ENCODE measurements at places on chromosomes 16 and 17.

DNA sequence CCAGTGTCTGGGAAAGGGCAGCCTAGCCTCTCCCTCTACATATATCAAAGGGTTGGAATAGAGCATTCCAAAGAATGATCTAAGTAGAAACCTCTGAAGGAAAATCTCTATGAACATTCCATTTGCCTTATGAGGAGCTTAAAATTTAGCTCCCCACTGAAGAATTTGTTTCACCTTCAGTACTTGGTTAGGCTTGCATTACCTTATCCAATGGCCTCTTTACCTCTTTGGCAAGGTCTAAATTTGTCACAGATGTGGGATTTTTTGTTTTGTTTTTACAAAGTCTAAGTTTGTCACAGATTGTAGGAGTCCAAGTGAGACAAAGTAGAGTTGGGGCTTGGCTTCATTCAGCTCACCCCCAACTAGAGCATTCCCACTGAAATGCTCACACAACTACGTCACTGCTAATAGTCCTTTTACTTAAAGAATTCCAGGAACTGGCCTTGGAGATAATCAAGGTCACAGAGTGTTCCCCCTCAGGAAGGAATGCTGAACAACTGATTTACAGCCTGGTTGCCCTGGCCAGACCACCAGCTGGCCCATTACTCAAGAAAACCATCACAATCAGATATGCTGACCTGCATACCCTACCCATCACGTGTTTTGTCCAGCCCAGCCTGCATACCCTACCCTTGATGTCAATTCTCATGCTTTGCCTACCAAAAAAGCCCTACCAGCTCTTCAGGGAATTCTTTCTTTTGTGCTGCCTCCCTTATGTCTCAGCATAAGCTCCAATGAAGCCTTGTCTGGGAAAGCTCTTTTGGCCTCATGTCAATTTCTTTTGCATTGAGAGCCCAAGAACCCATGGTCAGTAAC is 26.5 kb upstream of the PPM1D start:
- DNase-seq, result no peak

DNA sequence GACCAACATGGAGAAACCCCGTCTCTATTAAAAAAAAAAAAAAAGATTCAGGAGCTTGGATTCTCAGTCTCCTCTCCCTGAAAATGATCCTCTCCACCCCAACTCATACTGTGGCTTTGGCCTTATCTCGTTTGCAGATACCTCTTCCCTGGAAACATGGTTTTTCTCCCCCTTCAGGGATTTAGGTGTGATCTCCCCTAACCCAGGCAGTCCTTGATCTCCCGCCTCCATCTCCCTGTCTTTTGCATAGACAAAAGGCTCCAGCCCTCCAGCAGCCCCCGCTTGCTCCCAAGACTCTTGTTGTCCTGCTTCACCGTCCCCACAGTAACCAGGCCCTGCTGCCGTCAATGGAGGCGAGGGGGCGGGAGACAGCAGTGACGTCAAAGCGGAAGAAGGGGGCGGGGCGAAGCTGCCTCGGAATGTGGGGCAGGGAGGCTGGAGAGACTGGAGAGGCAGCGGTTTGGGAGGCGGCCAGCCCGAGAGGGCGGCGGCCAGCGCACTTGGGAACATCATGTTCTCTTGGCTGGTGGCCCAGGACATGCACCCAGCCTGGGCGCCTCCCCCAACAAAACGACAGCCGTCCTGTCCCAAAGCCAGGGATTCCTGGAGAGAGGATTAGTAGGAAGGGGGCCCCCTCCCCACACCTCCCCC is 1.9 kb upstream of the PER1 start:
- peak; percentile 56 for DNase-seq

GRCh38 chr16:72164691-72165090 is 7.3 kb downstream of the PMFBP1 start:
- DNase-seq, result no peak

DNA sequence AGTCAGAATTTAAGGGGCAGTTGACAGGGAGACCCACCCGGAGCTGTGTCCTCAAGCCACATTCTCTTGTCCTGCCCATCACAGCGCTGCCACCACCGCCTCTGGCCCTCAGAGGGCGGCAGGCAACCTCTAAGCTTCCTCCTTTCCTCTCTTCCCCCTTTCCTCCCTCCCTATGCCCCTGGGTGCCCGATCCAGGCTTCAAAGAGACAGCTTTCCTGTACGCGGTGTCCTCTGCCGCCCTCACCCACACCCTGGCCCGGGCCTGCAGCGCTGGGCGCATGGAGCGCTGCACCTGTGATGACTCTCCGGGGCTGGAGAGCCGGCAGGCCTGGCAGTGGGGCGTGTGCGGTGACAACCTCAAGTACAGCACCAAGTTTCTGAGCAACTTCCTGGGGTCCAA is 23.5 kb downstream of the WNT9B start:
- no peak for DNase-seq

All from Kasumi-1 (cell line).